ENCODE measurements at places on chromosomes 1 and 21.

- DNase-seq = peak; percentile 55
These were observed 48.6 kb upstream of the EPS15 start for GRCh38 chr1:51567653-51568052.

- DNase-seq = no peak
These were observed 6.4 kb downstream of the IL12RB2 start for GRCh38 chr1:67313934-67314671.

- no peak for DNase-seq
These were observed 12.3 kb downstream of the RD3 start for GRCh38 chr1:211479624-211480023.

DNA sequence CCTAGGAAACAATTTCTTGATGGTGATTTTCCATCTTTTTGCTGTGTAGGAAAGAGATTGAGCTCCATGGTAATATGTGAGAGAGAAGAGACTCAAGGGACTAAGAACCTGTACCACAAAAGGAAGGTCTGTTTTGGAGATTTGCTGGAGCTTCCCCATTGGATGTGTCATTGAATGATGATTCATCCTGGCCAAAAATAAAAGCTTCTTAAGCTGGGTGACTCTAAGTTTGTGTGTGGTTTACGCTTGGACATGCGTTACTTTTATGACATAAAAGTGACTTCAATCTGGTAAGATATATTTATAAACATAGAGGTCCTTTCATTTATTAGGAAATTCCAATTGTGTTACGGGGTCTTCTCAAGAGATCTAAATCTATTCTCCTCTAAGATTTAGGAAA, 17.4 kb upstream of the IL19 start:
- no peak for DNase-seq

GRCh38 chr1:9494936-9495758, 44.1 kb upstream of the SLC25A33 start:
- DNase-seq = no peak

- no peak for DNase-seq
These were observed 81.5 kb downstream of the ZNF281 start for GRCh38 chr1:200328379-200328778.

- no peak for DNase-seq
These were observed 73.8 kb downstream of the UMODL1 start for GRCh38 chr21:42144679-42145568.

- DNase-seq = no peak
These were observed 47.8 kb upstream of the LRRN2 start for GRCh38 chr1:204733289-204733688.

DNA sequence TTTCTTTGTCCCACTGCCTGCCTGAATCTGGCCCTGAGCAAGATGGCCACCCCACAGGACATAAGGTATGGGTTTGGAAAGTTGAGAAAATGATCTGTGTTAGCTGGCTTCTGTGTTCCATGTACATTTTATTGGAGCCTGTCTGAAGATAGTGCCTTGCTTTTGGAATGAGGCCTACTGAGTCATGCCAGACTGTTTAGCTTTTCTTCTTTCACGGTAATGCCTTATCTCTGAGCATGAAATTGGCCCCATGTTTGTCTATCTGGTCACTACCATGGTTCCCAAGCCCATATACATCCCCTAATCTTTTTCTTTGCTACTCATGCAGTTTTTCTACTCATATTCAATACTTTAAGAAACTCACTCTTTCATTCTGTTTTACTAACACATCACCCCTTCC, 85.1 kb upstream of the LMO4 start:
- peak; percentile 44 for DNase-seq

DNA sequence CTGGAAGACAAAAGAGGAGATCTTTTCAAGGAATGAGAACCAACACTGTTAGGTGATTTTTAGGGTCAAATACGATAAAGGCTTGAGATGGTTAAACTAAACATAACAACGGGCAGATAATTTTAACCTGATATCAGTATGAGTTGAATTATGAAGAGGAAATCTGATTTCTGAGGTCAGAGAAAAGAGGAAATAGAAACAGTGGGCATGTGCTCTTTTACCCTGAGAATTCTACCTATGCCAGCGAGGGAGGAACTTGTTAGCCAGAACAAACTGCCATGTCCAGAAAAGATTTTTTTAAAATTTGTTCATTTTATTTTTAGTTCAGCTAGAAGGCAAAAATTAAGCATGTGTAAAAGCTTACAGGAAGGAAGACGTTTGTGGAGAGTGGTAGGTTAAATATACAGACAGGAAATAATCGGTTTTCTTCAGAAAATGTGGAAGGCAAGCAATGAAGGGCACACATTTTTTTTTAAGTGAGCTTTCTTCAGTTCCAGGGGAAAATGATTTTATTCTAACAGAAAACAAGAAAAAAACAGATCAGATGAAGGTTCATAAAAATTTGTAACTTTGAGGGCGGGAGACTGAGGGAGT, 1745.3 kb downstream of the MRPL39 start:
- DNase-seq = no peak

GRCh38 chr1:59186656-59187055, 110.2 kb upstream of the FGGY start:
- no peak for DNase-seq

DNA sequence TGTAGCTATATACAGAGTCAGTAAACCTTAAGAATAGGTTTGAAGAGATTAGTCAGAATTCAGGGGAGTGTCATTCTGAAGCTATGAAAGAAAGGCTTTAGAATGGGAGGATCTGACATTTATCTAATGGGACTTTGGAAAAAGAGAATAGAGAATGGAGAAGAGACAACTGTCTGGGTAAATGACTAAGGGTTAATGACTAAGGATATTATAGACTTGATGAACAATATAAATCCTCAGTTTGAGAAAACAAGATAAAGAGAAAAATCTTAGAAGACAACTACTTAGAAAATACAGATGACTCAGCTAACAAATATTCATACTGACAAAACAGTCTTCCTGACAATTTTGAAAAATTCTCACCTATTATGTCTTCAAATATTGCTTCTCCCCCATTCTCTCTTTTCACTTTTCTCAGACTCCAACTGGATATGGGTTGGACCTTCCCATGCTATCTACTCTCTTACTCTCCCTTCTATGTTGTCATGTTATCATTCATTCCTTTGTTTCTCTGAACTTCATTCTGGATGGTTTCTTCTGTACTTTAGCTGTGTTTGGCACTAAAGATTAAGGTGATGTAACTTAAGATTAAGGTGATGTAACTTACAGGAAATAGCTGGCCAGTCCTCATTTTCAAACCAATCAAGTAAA, 20.4 kb downstream of the SLC16A1 start:
- peak; percentile 37 for DNase-seq

DNA sequence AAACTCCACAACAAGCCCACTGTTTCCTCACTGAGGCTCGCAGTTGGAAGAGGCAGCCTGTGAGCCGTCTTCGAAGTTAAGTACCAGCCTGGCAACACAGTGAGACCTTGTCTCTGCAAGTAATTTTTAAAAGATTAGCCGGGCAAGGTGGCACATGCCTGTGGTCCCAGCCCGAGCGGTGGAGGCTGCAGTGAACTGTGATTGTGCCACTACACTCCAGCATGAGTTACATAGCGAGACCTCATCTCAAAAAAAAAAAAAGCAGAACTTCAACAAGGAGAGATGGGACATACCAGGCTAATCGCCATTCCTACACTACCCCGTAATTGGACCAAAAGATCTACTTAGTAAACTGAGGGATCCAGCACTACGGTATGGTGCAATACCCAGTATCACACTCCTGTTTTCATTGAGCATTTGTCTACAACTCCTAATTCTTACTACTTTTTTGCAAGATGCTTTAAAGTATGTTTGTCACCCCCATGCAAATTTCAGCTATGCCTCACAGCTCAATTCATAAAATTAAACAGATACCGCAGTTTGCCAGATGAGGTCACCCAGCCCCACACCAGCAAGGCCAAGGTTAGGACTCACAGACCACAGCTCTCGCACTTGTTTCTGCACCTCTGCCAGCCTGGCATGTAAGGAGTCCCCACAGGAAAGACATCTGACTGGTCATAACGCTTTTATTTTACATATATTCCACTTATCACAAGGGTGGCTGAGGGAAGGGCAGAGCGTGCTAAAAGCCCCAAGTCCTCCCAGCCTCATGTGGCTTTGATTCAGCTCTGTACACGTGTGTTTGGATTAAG, 21.0 kb downstream of the SDE2 start:
- DNase-seq = no peak

GRCh38 chr1:112048421-112048820, 59.0 kb upstream of the KCND3 start:
- no peak for DNase-seq

DNA sequence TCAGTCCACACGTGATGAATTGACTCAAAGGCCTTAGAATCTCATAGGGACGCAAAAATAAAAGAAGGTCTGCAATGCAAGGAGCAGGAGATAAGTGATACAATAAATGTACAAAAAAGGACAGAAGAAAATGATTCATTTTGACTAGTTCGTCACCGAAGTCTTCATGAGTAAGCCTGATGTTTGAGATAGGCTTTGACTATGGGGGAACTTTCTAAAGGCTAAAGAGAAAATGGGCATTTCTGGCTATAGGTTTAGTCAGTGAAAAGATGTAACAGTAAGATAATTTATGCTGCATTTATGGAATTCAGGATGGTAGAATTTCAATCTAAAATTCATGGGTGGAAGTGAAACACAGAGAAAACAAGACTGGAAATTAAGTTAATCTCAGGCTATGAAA, 163.0 kb downstream of the ADGRL4 start:
- no peak for DNase-seq

DNA sequence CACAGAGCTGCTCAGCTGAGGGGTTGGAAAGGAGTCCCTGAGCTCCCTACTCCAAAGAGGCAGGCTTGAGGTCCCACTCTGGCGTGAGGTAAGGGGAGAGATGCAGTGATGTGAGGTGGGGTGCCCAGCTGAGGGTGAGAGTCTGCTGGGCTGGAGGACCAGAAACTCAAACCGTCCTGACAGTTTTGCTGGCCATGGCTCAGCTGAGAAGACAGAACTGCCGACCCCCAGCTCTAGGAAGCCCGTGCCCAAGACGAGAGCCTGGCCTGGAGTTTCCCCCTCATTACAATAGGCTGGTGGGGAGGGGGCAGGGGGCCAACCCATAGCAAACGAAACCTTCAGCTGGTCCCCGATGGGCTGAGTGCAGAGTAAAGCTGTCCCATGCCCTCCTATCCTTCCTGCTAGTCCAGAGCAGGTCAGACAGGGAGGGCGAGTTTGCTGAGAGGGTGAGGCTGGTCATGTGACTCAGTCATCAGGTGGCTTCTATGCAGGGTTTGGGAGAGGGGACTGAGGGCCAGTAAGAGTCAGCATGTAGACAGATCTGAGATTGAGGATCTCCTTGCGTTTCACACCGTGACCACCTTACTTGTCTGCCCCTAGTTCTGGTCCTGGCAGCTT, 129.3 kb downstream of the PRDM2 start:
- DNase-seq = no peak

DNA sequence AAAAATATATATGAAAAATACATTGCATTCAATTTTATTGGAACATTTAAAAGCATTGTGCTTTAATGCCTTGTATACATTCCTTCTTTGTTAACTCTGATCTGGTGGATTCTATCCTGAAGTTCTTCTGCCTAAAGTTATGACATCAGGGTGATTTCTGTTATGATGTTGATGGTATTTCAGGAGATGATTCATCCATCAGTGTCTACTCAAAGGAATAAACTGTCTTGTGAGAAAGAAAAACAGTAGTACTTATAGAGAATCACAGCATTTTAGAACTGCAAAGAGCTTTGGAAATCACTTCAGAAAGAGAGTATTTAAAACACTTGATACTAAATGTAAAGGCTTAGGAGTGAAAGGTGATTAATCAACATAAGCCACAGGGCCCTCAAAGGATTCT, 155.7 kb downstream of the PTPRC start:
- no peak for DNase-seq

DNA sequence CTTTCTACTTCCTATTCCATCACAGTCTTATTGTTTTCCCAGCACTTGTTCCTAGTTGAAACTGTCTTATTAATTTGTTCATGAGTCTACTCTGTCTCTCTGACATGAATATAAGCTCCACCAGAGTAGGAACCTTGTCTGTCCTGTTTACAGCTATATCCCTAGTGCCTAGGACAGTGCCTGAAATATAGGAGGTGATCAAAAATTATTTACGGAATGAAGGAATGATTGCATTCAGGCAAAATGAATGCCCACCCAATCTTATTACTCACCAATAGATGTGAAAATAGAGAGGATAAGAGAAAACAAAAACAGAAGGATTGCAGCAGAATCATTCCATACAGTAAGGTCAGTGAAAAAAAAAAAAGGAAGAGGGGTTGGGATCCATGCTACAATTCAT, 1.1 kb downstream of the TXNDC12 start:
- no peak for DNase-seq

- no peak for DNase-seq
These were observed 5.3 kb upstream of the DPT start for GRCh38 chr1:168734271-168734670.

DNA sequence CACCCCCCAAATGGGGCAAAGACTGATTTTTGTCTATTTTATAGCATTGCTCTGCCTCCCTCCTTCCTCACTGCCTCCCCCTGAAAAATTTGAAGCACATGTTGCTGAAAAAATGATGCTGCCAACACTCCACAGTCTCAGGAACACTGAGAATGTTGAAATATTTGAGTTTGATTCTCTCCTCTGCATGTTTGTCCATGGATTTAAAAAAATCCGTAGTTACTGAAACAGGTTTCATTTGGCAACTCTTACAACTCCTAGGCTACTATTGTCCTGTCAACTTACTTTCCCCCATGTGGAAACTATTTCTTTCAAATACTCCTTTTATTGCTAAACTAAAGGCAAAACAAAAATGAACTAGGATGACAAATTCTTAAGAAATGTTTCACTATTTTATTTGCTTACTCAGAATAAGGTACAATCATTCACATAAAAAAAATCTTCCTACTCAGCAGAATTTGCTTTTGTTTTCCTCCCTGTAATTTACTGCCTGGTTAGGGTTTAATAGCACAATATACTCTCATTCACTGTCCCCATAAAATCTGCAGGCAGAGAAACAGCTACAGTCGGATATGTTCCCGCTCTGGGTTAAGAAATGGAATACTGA, 50.2 kb downstream of the C21orf91 start:
- no peak for DNase-seq

- DNase-seq = peak; percentile 23
These were observed 23.5 kb downstream of the MTARC1 start for GRCh38 chr1:220810179-220810653.

- DNase-seq = no peak
These were observed 9.0 kb downstream of the CTSK start for GRCh38 chr1:150799089-150799488.

GRCh38 chr1:39048745-39049370, 22.7 kb downstream of the NDUFS5 start:
- no peak for DNase-seq

DNA sequence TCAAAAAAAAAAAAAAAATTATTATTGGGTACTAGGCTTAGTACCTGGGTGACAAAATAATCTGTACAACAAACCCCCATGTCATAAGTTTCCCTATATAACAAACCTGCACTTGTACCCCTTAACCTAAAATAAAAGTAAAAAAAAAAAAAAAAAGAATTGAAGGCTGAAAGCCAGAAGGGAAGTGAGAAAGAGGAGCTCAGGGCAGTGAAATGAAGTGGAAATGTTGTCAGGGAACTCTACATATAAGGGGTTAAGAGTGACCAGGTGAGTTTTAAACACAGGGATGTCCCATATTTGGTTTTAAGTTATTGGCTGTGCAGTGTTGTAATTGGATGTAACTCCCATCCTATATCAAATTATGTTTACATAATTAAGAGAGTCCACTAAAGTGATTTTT, 85.7 kb upstream of the ABCD3 start:
- DNase-seq = no peak
